ENCODE measurements at places on chromosomes 3 and 15.

DNA sequence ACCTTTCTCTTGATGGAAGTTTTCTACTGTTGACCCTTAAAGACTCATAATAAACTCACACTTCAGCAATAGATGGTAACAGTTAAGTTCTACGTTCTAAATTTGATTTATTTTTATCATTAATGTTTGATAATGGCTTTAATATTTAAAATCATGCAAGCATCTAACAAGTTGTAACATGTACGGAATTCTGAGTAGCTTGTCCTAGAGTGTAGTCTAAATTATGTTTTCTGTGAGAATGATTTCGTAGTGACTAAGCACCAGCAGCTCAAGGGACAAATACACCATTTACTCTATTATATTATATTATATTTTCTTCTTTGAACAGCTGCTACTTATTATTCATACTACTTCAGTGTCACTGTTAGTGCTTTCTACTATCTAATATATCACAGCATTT, 345.6 kb downstream of the NLGN1 start:
- no peak for DNase-seq

DNA sequence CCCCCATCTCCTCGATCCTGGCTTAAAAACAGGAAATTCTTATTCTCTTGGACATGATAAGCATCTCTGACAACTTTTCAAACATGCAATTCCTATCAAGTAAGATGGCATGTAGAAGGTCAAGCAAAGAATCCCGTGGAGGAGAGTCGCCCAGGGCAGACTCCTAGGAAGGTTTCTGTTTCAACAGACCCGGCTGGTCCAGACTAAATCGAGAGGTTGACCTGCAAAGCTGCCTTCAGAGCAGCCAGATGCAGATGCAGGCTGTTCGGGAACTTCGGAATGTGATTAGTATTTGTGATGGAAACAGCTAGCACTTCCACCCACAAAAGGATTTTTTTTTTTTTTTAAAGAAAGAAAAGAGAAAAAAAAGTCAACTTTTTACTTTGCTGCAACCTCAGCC, 216.8 kb downstream of the NR1D2 start:
- no peak for DNase-seq

GRCh38 chr15:90512981-90513380, 16.7 kb upstream of the CRTC3 start:
- no peak for DNase-seq

DNA sequence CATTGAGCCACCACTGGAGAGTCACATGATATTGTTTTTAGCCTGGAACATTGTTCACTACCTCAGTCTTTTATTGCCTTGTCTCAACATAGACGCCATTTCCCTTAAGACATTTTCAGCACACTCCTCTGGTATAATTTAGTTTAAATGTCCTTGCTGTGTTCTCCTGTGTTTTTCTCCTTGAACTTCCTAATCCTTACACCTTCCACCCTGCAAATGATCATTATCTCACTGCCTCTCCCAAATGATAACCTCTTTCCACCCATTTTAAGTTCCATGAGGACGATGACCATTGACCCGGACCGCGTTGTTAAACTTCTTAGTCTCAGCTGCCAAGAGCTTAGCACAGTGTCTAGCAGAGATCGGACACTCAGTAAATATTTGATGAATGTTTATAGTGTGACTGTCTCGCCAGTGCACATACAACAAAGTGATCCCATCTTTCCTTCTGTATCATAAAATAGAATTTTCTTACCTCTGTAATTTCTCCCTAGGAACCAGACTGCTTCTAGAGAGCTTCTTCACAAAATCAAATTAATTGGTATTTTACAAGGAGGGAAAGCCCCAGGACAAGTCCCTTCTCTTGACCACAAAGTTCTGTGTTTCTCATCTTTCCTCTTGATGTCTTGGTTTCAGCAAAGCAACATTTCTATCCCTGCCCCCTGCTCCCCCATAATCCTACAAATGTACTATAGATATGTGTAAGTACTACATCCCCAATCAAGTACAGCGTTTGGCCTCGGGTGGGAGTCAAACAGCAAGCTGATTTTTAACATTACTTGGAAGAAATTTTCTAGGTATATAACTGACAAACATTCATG, 429.6 kb downstream of the LPP start:
- no peak for DNase-seq

GRCh38 chr15:49023354-49023753, 22.9 kb downstream of the SECISBP2L start:
- DNase-seq = no peak

DNA sequence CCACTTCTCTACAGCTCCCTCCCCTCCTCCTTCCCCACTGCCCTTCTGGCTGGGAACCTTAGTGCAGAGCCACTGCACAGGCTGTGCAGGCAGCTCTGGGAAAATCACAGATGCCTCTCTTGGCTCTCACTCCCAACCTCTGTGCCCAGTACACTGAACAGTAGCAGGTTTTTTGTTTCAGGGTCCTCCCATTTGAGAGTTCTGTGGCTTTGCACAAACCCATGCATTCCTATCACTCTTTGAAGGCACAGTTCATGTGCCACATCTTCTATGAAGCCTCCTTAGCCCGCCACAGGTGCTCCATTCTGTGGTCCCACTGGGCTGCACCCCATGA, 103.9 kb downstream of the SNRK start:
- DNase-seq = no peak

DNA sequence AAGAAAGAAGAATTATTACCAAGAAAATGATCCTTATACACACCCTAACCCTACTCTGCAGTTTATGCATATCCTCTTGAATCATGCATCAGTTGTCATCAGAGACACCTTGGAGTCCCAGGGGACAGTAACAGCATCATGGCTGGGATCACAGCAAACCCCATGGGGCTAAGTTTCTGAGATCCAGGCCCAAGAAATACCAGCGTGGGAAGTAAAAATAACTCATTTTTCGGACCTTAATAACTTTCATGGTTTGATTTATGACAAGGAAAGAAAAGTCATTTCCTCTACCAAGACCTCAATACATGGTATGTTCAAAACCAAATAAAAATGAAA, 38.8 kb upstream of the B3GNT5 start:
- DNase-seq = no peak

GRCh38 chr3:116759316-116759715, 49.7 kb downstream of the TUSC7 start:
- no peak for DNase-seq

- DNase-seq = no peak
These were observed 68.6 kb downstream of the SLC6A6 start for GRCh38 chr3:14471016-14471415.

DNA sequence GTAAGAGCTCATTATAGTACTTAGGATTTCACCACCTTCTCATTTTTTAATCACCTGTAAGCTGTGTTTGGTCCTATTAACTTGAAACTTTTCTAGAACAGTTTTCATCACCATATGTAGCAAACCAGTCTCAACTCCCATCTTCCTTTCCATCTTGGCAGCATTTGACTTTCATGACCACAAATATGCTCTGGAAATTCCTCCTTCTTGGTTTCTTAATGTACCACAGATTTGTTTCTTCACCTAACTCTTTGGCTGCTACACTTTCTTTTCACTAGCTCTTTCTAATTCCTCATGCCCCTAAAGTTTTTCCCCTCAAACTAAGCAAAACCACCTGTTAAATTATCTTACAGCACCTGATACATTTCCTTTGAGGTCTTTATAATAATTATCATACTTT, 13.2 kb upstream of the NMB start:
- DNase-seq = no peak

- DNase-seq = no peak
These were observed 43.3 kb downstream of the UBXN7 start for GRCh38 chr3:196388956-196389355.

GRCh38 chr15:49888323-49888693, 230.7 kb downstream of the ATP8B4 start:
- no peak for DNase-seq

DNA sequence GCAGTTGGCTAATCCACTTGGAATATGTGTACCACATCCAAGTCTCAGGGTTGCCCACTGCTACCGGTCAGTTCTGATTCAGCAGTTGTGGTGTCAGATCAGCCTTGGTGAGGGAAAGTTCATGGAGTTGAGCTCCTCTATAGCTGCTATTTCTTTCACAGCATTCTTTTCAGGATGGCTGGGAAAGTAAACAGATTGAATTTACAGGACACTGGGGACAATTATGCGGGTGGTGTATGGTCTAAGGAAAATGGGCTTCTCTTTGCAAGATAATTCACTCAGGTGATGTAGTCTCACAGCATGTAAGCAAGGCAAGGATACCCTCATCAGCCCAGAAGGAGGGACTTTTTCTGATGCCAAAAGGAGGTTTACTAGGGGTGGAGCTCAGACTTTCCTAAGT, 249.9 kb downstream of the DOCK3 start:
- DNase-seq = no peak

DNA sequence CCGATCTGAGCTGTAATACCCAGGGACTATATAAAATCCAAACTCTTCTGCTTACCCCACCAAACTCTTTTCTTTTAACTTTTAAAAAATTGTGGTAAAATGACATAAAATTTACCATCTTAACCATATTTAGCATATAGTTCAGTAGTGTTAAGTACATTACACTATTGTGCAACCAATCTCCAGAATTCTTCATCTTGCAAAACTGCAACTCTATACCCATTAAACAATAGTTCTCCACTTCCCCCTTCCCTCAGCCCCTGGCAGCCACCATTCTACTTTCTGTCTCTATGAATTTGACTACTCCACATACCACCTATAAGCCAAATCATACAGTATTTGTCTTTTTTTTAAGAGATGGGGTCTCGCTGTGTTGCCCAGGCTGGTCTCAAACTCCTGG, 38.7 kb downstream of the SENP8 start:
- no peak for DNase-seq

- DNase-seq = no peak
These were observed 312.4 kb upstream of the SEMA6D start for GRCh38 chr15:47404877-47405276.

DNA sequence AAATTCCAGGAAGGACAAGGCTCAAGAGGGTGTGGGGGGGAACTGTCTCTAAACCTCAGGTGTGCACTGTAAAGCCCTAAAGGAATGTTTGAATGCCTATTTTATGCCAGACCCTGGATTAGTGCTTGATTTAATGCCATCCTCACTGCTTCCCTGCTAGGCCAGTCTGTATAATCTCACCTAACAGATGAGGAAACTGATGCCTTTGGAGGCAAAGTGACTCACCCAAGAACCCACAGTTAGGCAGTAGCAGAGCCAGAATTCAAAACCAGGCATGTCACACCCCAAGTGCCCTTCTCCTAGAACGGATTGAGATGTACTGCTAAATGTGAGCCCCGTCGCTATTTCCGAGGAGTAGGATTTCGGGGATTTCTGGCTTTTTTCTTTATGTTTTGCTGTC, 7.8 kb downstream of the CAMK1 start:
- DNase-seq = no peak

- DNase-seq = no peak
These were observed 326.3 kb upstream of the ICE2 start for GRCh38 chr15:60804986-60805949.

GRCh38 chr3:193908181-193908744, 227.7 kb upstream of the HES1 start:
- DNase-seq = no peak

DNA sequence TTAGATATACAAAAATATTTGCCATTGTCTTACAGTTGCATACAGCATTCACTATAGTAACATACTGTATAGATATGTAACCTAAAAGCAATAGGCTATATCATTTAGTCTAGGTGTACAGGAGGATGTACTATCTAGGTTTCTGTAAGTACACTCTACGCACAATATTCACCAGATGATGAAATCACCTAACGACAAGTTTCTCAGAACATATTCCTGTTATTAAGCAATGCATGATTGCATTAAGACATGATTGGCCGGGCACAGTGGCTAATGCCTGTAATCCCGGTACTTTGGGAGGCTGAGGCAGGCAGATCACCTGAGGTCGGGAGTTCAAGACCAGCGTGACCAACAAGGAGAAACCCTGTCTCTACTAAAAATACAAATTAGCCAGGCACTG, 14.5 kb upstream of the PRKCI start:
- DNase-seq = no peak

GRCh38 chr15:95365511-95366107, 964.9 kb upstream of the NR2F2 start:
- no peak for DNase-seq

DNA sequence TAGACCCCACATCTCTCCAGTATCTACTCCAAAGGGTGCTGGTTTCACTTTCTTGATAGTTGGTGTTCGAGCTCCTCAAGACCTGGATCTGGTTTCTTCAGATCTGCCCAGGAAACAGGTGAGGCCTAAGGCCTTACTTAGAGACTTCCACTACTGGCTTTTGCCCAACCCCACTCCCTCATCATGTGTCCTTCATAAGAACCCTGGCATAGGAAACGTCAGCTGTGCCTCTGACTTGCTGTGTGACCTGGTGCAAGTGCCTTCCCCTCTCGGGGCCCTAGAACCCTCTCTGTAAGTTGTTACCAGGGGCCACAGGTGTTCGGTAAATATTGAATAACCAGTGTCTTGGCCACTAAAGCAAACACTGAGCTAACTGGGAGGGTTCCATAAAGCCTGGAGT, 3.9 kb downstream of the OXTR start:
- no peak for DNase-seq

- no peak for DNase-seq
These were observed 214.0 kb downstream of the SATB1 start for GRCh38 chr3:18211116-18211515.

DNA sequence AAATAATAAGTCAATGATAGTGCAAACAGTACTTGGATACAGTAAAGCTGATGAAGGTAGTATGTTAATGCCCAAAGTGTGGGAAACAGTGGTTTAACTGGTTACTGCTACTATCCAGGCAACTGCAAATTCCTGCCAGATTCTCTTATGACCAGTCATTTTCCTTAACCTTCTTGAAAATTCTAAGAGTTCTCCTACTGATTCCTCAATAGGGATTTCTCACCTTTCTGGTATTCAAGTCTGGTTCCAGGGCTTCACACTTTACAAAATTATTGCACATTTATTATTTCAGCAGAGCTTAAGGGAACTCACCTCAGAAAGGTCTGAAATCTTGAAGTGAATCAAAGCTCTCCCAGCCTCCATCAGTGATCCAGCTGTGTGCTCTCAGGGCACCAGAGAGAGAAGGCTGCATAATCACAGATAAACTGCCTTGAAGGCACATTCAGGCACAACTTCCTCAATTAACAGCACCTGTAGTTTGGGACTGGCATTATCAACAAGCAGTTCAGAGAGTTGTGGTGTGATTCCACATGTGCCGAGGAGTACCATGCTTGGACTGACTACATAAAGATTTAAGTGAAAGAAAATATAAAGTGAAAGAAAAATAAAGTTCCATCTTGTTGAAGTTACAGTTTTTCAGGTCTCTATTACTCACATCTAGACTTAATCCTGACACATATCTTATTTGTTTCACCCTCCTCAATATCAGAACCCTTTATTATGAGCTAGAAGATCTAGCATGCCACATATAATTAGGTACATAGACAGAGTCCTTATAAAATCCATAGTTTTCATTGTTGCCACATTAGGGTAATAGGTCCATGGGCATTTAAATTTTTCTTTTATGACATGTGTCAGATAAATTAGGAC, 59.5 kb upstream of the TIPARP start:
- DNase-seq = no peak

Data from NCI-H187 treated with DMSO at 0.1 percent for 48 hours (cell line).